Fibroblast of lung (primary cell): ENCODE measurements at places on chromosomes 7 and 10. TPM values are rescaled to one million over a fixed set of nuclear protein-coding genes. Genes with fewer than 3 reads are reported as not detected.

The SLC18A3 gene
- not detected in 2 replicates for total RNA-seq

The DNAJB12 gene
- 20.5 and 26.3 TPM in 2 replicates for total RNA-seq

The TRIM73 gene
- total RNA-seq = 0.51 and 1.3 TPM in 2 replicates

The CYP2C19 gene
- total RNA-seq = not detected in 2 replicates

The MDFIC gene
- 41.6 and 67.4 TPM in 2 replicates for total RNA-seq

The TFR2 gene
- total RNA-seq = under 0.01 TPM in 1 of 2 replicates, not detected in the other

The GIMAP8 gene
- total RNA-seq = under 0.01 TPM in 2 replicates

The MYO1G gene
- under 0.01 TPM in 2 replicates for total RNA-seq

The FKBP9 gene
- 242 and 274 TPM in 2 replicates for total RNA-seq

The AMPH gene
- total RNA-seq = 1.5 and 3.6 TPM in 2 replicates

The CTTNBP2 gene
- 4.4 and 8.3 TPM in 2 replicates for total RNA-seq

The TMEM225B gene
- total RNA-seq = 0.51 and 1.2 TPM in 2 replicates

The HPS1 gene
- total RNA-seq = 28.8 and 44.6 TPM in 2 replicates

The GTF2IRD2 gene
- 5.6 and 8.2 TPM in 2 replicates for total RNA-seq

The CALD1 gene
- total RNA-seq = 299 and 343 TPM in 2 replicates

The FAM25A gene
- not detected in 2 replicates for total RNA-seq

The ZNF138 gene
- 3.9 and 4.1 TPM in 2 replicates for total RNA-seq

The IGF2BP3 gene
- 1.5 and 4.3 TPM in 2 replicates for total RNA-seq

GRCh38 chr7:129055861-129056464 is 1.1 kb upstream of the TNPO3 start:
- DNase-seq = no peak

GRCh38 chr7:88289564-88290025 is 17.1 kb downstream of the STEAP4 start:
- DNase-seq = no peak

- DNase-seq = peak; percentile 94
Observed at GRCh38 chr10:79067241-79068202, 1.2 kb upstream of the ZMIZ1 start.

- DNase-seq = peak; percentile 100
Observed at GRCh38 chr10:4243651-4244050, 458.6 kb upstream of the KLF6 start.

GRCh38 chr10:23060918-23061317 is 34.5 kb upstream of the MSRB2 start:
- no peak for DNase-seq

- no peak for DNase-seq
Observed at GRCh38 chr7:21526007-21526406, 16.8 kb upstream of the DNAH11 start.

GRCh38 chr10:71036297-71036966 is 148.1 kb upstream of the PCBD1 start:
- no peak for DNase-seq

DNA sequence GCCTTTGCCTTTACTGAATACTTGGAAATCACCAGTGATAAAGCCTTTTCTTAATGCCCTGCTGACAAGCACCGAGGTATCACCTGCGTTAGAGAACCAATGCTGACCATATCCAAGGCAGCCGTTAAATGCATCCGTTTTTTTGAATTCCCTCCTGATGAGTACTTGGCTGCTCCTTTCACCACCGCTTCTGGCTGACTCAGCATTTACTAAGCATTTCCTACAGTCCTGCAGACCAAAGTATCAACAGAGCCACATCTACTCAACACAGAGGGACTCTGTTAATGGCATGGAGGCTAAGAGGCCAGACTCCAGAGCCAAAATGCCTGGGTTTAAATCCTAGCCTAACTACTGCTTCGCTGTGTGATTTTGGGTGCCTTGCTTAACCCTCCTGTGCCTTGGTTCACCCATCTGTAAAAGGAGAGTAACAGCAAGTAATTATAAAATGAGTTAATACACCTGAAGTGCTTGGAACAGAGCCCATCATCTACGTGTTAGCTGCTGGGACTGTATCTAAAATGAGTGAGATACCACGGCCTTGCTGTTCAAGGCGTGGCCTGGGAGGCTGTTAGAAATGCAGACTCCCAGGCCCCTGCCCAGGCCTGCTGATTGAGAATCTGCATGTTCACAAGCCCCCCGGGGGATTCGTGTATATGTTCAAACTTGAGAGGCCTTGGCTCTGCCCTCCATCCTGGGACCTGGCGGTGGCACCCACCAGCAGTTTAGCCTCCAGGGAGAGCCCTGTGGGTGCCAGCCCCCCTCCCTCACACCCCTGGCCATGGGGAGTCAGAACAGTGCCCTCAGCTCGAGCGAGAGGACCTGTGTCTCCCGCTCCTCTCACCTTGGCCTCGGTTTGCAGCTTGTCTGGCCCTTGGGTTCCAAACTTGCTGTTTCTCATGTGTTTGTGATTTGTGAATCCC is 30.8 kb upstream of the EFCAB10 start:
- peak; percentile 50 for DNase-seq

DNA sequence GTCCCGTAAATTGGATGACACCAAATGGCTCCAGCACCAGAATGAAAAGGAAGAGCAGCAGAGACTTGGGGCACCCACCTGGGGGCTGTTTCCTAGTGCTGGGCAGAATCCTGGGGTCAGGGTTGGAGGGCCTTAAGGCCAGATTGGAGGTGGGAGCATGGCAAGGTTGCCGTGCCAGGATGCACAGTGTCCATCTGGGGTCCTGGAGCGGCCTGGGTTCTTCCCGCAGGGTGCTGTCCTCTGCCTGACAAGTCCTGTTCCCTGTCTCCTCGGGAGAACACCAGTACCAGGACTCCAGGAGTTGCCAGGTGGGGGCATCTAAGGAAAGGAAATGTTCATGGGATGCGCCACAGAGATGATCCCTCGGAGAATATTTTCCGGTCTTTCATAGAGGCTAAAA is 42.8 kb downstream of the MGMT start:
- DNase-seq = no peak

DNA sequence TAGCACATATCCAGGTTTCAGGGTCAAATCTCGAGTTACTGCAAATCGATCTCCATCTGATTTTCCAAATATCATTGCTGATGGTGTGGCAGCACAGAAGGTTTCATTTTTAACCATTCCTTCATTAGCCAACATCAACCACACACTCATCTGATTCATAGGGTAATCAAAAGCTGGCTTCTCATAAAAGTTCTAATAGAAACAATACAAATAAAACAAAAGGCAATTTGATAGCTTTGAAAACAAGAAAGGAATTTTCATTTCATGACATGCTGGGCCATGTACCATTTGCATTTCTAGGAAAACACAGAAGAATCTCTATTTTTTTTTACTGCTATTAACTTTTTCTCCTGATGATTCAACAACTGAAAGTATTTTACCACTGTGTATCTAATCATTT is 147.7 kb upstream of the SLC26A5 start:
- DNase-seq = no peak

- DNase-seq = no peak
Observed at GRCh38 chr7:68432585-68432984, 1165.7 kb upstream of the AUTS2 start.

DNA sequence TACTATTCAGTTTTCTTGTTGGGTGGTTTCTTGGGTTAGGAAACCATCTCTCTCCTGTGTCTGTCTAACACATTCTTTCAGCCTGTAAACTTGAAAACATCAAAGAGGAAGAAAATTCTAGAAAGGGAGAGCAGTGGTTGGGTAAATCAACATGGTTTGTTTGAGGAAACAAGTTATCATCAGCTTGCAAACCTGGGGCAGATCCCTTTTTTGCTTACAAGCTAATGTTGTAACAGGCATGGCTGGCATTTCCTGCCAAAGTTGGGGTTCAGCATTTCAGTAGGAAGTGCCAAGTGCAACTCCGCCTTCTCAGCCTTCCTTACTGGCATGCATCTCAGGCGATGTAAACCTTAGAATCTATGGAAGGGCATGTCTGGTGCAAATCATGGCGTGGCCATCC is 112.6 kb downstream of the EEPD1 start:
- peak; percentile 27 for DNase-seq

GRCh38 chr10:97030894-97031293 is 154.9 kb downstream of the SLIT1 start:
- no peak for DNase-seq

GRCh38 chr7:141712603-141713255 is 4.6 kb downstream of the WEE2 start:
- DNase-seq = no peak

DNA sequence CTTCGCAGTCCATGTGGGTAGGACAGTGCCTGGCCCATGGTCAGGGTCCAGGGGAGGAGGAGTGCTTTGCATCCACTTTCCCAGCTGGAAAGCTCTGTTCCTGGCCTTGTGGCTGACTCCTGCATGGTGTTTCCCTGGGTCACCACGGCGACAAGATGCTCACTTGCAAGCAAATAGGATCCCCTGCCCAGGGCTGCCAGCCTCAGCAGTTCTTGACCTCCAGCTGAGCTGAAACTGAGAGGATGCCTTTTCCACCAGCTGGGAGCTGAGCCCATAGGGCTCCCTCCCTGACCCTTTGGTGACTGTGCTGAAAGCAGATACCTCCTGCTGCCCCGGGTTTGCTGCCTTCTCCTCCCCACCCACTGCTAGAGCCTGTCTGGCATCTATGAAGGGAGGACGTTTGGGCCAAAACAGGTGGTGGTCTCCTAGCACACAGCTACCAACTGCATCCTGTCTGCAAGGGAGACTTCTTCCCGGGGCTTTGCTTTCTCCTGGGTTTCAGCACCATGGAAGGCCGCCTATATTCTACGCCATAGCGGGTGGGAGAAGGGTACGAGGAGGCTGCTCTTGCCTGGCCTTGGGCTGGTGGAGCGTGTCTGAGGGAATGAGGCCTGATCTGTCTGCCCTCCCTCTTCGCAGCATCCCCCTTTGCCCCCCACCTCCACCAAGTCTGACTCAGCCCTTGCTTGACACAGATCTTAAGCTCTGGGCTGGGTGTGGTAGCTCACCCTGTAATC is 34.4 kb downstream of the UBTD1 start:
- peak; percentile 81 for DNase-seq

GRCh38 chr7:17016402-17017010 is 134.7 kb upstream of the AGR3 start:
- DNase-seq = peak; percentile 15

GRCh38 chr7:111026806-111027205 is 64.1 kb upstream of the LRRN3 start:
- DNase-seq = no peak

DNA sequence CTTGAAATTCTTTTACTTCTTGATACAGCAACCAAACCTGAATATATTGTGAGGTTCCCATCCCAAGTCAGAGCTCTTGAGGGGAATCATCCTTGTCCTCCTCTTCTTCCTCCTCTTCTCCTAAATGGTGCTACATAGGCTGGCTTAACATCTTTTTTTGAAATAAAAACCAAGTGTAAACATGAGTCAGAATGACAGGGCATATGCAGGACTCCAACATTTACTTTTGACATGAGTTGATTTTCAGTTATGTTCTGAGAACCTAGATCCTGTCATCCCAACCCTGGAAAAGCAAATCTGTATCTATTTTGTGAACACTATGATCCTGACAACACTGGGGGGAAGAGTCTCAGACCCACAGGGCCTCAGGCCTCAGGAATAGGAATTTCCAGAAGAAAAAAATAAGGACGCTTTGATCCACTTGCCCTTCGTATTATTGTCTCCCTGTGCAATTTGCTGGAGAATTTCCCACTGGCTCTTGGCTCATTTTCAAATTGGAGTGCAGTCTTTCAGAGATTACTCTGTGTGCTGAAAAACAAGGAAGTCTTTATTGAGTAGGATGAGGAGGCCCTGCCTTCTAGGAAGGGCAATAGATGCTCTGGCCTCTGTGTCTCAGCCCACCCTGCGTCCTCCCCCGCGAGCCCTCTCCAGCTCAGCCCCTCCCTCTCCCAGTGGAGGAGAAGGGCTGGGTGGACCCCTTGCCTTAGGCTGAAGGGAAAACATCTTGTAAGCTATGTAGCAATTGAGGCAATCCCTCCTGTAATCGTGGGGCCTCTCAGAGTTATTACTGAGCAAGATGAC is 121.6 kb downstream of the CREB5 start:
- peak; percentile 12 for DNase-seq

DNA sequence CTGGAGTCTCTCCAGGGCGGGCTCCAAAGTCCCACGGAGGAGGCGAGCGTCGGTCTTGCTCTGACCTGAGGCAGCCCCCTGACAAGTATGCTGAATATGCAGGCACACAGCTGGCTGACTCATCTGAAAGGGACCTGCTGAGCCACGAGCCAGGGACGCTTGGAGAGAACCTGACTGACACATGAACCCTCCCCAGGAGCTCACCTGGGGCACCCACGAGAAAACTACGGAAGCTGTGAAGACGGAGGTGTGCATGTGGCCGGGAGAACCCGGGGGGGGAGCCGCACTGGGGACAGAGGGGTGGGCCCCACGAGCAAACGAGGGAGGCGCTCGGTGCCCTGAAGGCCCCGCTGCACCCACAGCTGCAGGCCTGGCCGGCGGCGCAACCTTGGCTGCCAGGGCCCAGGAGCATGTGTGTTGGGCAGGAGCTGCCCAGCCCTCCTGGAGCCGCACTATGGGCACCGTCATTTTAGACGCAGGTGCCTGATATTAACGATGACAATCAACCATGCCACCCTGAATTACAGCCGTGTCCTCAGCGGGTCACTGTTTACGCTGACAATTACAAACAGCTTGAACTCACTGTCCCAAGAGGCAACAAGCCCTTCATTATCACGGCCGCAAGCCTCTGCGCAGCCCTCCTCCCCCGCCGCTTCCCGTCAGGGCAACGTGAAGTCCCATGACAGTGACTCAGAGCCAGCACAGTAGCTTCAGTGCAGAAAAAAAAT is 64.7 kb downstream of the DIP2C start:
- DNase-seq = peak; percentile 78

DNA sequence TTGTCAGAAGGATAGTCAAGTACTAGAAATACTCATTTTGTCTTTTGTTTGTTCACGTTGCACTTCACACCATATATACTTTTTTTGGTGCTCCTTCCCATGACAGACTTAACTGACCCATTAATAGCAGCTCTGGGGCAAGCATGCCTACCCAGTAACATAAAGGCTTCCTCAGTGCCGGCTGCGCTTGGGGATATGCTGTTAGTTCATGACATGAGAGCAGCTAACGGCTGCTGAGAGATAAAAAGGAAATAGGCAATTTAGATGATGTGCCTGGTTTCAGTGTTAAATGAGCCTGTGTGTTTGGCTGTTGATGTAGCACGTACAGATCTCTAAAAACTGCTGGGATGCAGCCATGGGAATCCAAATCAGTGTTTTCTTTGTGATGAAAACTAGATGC is 86.4 kb downstream of the TAX1BP1 start:
- no peak for DNase-seq
